ENCODE measurements at places on chromosomes 16 and 17.

DNA sequence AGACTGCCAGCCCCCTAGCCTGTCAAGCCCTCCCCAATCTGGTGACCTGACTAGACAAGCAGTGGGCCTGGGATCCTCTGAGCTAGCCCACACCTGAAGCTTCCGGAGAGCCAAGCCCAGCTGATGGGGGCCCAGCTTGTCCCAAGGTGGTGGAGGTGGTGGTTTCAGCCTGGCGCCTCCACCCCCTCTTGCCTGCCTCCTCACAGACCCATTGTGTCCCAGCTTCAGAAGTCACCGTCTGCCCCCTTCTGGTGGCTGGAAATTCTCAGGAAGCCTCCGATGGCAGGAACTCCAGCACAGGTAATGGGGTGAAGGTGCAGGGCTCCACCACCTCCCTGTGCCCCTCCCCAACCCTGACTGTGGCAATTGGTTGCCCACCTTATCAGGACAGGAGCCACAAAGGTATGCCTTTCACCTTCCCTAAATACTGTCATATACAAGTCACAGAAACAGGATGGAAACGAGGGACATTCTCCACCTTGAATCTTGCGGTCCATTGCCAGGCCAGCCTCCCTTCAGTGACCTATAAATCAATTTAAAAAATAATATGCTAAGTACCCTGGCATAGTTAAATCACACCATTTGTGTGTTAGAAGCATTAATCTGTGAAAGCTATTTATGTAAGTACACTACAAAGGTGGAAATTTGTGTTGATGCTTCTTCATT, 66.0 kb upstream of the ZNF423 start:
- DNase-seq, result no peak

- no peak for DNase-seq
Measured at GRCh38 chr17:77089124-77089490, 51.7 kb upstream of the SEC14L1 start.

DNA sequence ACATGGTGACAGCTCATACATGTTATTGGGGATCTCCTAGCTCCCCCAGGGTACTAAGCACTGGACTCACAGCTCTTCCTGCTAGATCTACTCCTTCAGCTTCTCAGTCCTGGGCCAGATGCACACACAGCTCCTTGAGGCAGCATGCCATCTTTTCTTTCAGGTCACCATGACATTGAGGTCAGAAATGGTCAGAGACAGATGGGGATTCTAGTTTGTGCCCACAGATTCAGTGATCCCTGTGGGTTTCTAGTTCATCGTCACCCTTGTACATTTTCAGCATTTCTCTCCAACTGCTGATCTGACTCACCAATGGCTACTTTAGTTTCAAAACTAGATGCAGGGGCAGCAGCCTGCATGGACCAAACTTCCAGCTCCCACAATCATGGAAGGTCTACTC, 560.7 kb upstream of the PSMD7 start:
- no peak for DNase-seq

DNA sequence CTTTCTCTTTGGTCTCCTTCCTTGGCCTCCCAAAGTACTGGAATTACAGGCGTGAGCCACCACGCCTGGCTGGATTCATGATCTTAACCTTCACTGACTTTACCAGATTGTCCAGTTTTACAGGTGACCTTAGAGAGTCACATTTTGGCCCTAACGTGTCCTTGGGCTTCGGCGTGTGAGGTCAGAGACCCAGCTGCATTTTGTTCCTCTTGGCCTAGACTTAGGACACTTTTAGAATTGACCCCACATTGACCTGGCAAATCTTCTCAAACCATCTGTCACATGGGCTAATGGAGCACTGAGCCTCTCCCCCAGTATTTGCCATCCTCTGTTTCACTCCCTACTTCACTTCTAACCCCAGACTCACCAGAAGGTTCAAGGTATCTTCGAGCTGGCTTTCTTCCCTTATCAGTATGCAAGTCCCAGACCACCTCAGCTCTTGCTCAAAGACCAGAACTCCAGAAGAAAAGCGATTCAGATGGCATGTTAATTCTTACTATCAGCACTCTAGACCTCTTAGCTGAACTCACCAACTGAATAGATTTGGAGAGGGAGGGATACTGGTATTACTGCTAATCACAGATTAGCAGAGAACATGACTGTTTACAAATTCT, 1.7 kb upstream of the CYTH1 start:
- DNase-seq, result no peak

DNA sequence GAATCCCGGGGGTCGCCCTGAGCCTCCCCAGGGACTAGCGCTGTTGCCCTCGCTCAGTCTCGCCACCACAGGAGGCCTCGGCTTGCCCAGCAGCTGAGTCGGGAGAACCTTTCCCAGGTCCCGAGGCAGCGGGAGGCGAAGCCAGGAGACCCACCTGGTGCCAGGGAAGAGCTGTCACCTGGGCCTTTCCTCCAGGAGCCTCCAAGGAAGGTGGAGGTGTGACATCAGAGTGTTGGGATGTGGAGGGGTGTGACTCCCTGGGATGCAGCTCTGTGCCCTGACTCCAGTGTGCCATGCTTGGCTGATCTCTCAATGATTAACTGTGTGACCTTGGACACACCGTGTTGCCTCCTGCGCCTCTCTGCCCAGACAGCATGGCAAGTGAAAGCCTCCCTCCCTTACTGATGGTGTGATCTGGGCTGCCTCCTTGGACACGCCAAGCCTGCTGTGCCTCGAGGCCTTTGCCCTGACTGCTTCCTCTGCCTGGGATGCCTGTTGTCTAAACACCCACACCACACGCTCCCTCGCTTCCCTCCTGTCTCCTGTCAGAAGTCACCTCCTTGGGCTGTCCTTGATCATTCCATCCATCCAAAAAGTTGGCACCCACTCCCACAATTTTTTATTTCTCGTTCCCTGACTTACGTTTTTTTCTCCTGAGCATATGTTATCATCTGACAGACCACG, 88.0 kb downstream of the CMIP start:
- no peak for DNase-seq

DNA sequence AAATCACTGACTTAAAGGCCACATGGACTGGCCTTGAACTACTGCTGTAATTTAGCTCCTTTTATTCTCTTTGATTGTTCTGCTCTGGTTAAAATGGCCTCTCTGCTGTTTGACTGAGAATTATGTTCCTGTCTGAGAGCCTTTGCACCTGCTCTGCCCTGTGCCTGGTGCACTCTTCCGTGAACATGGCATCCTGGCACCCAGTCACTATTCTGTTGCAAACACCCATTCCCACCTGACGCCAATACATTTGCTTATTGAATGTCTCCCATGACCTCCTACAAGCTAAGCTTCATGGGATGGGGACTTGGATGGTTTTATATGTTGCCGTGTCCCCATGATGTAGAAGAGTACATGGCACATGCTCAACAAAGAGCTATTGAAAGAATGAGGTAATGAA, 20.1 kb downstream of the HSD17B2 start:
- no peak for DNase-seq

DNA sequence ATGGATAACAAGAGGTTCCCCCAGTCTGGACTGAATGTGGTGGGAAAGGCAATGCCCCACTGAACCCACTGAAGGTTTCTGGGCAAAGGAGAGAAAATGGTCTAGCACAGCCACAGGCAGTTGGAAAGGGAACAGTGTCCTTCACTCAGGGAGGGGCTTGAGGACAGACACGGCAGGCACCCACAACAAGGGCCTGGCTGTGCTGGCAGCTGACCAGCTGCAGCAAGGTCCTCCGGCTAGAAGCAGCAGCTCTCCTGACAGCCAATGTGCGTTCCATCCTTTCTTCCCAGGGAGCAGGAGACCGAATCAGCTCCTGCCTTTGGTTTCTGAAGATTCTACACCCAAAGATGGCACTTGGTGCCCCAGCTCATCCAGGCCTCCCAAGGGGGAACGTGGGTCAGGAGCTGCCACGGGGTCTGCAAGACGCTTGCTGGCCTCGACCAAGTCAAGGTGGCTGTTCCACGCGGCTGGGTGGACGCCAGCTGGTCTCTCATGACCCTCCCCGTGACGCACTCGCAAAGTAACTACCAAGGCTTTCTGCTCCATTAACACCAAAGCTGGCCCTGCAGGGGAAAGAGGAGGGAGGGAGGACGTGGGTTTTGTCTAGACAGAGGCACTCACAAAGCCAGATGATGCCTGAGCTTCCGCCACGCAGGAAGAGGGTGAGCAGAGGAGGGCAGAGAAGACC, 11.1 kb downstream of the ABR start:
- no peak for DNase-seq

- DNase-seq, result no peak
Measured at GRCh38 chr16:14100825-14101224, 29.7 kb downstream of the MRTFB start.

GRCh38 chr17:31495022-31495885, 103.8 kb downstream of the RAB11FIP4 start:
- DNase-seq, result no peak

GRCh38 chr16:83717814-83718213, 90.0 kb upstream of the HSBP1 start:
- DNase-seq, result no peak

DNA sequence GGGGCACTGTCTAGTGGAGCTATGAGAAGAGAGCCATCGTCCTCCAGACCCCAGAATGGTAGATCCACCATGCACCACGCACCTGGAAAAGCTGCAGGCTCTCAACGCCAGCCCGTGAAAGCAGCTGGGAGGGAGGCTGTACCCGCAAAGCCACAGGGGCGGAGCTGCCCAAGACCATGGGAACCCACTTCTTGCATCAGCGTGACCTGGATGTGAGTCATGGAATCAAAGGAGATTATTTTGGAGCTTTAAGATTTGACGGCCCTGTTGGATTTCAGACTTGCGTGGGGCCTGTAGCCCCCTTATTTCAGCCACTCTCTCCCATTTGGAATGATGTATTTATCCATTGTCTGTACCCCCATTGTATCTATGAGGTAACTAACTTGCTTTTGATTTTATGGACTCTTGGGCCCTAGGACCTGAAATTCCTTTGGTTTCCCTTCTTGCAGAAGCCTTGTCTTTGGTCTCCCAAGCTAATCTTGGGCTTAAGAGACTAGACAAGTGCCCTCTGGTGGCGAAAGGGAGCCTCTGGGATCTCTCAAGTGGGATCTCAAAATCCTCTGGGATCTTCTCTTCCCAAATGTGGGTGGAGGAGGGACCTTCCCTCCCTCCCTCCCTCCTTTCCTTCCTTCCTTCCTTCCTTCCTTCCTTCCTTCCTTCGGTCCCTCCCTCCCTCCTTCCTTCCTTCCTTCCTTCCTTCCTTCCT, 58.2 kb upstream of the HAPSTR1 start:
- no peak for DNase-seq

DNA sequence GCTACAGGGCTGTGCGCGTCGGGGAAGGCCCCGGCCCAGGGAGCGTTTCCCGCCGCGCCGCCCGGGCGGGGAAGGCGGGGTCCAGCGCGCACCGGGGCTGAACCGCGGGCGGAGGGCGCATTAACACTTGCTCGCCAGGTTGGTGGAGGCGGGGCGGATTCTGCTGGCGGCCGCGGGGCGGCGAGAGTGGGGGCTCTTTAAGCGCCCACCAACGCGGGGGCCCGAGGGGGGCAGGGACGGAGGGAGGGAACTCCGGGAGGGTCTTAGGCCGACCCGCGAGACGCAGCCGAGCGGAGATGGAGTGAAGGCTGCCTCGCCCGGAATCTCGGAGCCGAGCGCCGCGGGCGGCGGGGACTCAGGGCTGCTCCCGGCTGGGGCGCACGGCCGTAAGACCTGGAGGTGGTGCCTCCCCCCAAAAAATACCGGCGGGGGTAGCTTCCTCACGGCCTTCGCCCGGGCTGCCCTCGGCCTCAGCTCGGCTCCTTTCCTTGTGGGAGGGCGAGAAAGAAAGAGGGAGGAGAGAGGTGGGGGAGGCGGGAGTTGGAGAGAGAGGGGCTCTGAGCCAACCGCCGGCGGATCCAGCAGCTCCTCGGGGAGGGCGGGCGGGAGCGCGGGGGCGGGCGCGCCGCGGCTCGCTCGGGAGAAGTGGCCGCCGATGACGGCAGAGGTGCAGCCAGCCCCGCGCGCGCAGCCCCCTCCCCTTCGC, 415 bp upstream of the FOXF1 start:
- no peak for DNase-seq

DNA sequence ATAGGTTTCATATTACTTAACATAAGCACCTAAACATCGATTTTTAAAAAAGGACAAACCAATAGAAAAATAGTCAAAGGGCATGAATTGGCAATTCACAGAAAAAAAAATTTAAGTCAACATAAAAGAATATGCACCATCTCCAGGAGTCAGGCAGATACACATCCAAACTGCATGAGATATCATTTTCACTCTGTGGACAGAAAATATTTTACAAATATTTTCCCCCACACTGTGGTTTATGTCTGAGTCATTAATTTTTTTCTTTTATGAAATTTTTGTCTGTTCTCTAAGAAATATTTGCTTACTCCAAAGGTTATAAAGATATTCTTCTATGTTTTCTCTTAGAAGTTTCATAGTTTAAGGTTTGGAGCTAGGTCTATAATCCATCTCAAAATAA, 74.4 kb upstream of the DNAH17 start:
- DNase-seq, result no peak
